ENCODE measurements at places on chromosomes 1 and 21.

DNA sequence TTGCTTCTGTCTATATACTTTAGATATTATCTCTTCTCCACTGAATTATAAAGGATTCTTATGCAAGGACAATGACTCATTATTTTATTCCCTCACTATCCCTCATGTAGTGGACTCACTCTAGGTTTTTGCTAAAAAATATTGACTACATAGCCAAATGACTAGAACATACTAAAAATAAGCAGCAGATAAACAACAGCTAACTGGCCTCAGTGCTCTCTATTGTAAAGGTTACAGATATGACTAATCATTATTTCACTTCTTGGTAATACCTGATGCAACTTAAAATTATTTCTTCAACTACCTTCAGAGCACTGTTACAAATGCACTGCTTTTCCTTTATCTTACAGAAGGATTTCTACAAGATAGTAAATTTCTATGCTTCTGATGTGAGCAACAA lies 147.6 kb upstream of the DEPDC1 start:
- H3K27ac ChIP-seq, result no peak overlapping the region
- no peaks in the 10 kb centered on the region for H3K27me3 ChIP-seq
- H3K36me3 ChIP-seq, result no peaks in the 10 kb centered on the region
- no peak for DNase-seq

DNA sequence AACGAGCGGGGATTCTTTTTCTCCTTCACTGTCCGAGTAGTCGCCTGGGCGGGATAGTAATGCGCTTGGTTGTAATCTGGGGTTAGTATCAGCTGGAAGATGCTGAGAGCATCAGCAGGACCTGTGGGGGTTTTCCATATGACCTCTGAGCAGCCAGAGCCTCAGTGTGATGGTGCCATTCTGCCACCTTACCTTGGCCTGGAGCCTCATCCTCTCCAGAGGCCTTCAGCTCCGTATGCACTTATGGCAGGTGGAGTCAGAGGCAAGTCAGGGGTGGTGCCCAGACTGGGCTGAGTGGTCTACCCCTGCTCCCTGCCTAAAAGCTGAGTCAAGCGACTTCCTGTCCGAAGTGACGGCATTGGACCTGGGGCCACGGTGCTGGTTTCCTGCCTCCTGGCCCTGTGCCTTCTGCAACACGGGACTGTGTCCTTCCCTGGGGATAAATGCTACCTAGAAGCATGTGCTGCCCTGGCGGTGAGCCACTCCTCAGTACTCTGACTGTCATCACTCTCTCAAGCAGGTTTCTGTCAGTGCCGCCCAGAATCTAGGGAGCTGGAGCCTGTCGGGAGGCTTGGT lies 24.7 kb downstream of the TENT5C start:
- no peaks in the 10 kb centered on the region for H3K36me3 ChIP-seq
- H3K4me1 ChIP-seq, result no peaks in the 10 kb centered on the region
- peaks cover 2% of the 10 kb centered on the region for H3K27me3 ChIP-seq
- no peak overlapping the region for H3K4me3 ChIP-seq

DNA sequence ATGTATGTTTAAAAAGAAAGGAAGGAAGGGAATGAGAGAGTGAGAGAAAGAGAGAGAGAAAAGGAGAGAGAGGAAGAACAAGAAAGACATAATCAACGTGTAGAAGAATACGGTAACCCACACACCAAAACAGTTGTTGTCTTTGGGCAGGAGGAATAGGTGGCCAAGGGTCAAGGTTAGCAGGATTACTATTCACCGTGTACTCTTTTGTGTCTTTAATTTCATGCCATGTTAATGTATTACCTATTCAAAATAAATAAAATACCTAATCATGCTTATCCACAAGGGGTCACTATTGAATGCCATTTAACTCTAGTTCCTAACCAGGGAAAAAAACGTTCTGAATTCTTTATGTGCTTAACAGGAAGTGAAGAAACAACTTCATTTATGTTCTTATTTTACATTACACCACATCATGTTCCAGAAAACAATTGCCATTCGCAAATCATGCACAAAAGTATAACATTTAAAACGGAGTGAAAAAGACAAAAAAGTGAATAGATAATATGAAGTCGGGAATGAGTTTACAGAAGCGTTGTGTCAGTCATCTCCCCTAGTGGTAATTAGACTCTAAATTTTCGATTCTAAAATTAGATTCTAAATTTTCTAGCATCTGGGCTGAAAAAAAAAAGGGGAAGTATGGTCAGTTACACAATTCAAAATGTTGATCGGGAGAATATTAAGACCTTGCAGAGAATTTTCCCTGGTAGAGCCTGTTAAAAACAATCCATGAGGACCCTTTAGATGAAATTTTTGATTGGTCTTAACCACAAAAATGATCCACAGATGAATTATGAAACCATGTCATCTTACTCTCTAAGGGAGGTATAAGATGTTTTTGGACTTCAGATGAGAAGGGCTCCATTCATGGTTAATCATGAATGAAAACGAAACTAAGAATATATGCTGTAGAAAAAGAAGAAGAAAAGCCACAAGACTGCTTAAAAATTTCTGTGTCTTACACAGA lies 700 bp upstream of the KMO start:
- H3K36me3 ChIP-seq, result no peaks in the 10 kb centered on the region
- H3K4me1 ChIP-seq, result peaks cover 18% of the 10 kb centered on the region
- no peak for DNase-seq

- DNase-seq, result no peak
- H3K27ac ChIP-seq, result no peak overlapping the region
- peaks cover 9% of the 10 kb centered on the region for H3K4me1 ChIP-seq
- H3K27me3 ChIP-seq, result no peaks in the 10 kb centered on the region
- H3K36me3 ChIP-seq, result no peaks in the 10 kb centered on the region
Observed at GRCh38 chr1:183270541-183271141, 84.6 kb downstream of the LAMC2 start.

DNA sequence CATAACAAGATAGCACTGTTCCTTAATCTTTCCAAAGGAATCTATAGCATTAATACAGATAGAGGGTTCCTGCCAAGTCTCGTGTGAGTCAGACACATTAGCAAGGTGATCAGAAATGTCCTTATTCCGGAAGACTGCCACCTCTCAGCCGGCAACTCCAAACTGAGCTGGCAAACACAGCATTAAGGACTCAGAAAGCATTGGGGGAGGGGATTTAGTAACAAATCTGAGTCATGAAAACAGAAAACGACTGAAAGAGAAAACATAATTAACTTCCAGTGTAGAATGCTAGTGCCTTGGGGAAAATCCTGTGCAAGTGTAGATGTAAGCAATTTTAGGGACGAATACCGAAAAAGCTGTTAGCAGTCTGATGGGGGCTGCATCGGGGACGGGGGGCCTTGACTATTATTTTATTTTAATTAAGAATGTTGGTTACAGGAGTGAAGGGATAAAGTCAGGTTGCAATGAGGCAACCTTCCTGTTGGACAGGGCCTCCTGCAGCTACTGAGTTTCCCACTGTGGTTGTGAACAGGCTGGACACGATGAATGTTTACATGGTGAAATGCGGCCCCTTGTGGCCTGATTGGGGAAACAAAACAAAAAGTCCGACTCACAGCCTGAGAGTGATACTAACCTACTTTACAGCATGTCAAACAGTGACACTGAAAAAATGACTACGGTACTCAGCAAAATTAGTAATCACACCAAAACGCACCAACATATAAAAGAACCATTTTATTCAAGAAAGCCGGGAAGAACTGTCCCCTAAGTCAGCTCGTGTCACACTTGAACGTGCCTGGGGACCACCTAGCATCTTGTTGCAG lies 20.7 kb downstream of the MIS18A start:
- no peak overlapping the region for H3K4me3 ChIP-seq
- peaks cover 18% of the 10 kb centered on the region for H3K4me1 ChIP-seq
- H3K36me3 ChIP-seq, result no peaks in the 10 kb centered on the region
- no peak overlapping the region for H3K27ac ChIP-seq
- H3K27me3 ChIP-seq, result no peaks in the 10 kb centered on the region
- DNase-seq, result peak; percentile 65

DNA sequence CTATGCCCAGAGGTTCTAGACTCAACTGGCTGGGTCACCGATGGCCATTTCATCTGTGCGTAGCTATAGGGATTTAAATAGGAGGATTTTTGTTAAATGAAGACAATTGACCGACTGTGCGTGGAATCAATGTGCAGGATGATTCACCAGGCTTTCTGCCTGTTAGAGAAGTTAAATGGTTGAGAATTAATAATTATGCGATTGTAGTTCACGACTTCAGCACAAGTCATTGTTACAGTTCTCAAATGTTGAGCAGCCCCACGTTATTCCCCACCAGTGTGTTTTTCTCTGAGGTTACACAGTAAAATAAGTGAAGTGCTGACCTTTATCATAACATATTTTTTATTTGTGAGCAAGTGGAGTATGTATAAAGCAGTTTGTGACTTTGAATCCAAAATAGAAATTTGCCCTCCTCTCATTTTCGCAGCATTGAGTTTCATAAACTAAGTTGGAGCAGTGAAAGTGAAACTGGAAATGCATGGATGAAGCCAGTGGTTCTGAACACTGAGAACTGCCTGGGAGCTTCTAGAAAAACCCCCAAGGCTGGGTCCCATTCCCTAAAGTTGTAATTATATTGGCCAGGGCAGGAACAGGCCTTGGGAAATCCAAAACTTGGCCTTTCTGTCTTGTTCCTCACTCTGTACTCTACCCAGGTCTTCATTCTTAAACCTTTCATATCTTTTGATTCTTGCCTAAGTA lies 102.6 kb downstream of the GALNT2 start:
- no peaks in the 10 kb centered on the region for H3K27me3 ChIP-seq
- no peak for DNase-seq
- no peak overlapping the region for H3K4me3 ChIP-seq
- H3K4me1 ChIP-seq, result peaks cover 31% of the 10 kb centered on the region

Data from neural crest cell (in vitro differentiated cells).